ENCODE measurements at places on chromosomes 13 and 19. TPM values are rescaled to one million over a fixed set of nuclear protein-coding genes. Genes with fewer than 3 reads are reported as not detected.

DNA sequence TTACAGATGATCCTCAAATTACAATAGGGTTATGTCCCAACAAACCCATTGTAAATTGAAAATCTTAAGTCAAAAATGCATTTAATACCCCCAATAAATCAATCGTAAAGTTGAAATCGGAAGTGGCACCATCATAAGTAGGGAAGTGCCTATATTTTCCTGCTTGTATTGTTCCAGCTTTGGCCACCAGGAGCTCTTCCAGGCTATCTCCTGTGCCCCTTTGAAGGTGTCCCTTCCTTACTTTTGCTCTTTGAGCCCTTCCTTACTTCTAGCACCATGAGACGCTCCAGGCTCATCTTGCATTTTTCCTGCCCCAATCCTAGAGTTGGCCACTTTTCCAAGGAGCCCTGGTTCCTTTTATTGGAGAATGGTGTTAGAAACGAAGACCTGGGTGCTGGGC lies 163.0 kb upstream of the TSC22D1 start:
- DNase-seq = no peak

DNA sequence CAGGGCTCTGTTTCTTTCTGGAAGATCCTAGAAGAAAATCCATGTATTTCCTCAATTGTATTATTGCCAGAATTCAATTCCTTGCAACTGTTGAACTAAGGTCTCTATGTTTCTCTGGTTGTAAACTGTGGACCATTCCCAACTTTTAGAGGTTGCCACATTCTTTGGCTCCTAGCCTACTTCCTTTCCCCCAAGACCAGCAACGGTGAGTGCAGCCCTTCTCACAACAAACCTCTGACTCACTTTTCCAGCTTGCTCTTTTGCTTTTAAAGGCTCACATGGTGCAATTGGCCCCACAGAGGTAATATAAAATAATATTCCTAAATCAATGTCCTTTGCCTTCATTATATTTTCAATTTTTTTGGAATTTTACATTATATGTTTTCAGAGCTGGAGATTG lies 371.3 kb downstream of the SLITRK5 start:
- DNase-seq = no peak

PSG1 gene
- not detected for polyA plus RNA-seq

SMIM44 gene
- polyA plus RNA-seq = not detected

TMEM255B gene
- 7.8 TPM for polyA plus RNA-seq

DNA sequence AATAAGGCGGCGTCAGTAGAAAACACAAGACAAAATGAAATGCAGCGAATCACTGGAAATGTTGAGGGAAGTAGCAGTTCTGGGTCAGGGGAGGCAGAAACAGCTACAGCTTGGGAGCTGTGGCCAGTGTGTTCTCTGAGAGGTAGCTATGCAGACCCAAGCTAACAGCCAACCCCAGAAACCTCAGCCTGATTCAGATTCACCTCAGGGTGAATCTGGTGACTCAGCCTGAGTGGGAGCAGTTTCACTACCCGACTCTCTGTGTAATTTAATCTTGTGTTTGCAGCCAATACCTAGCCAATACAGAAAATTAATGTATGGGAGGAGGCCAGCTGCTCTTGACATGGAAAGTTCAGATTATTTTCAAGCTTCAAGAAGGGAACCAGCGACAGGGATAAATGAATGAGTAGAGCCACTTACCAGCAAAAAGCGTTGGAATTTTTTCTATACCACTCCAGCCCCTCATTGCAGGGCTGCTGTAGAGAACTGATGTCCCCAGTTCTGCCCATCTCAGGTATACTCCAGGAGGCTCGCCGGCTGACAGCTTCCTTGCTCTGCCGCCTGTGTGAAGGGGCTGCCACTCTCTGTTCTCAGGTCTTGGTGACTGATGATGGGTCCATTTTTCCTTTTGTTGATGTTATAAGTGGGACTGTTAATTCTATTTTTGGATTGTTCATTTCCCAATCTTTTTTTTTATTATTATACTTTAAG lies 8.9 kb downstream of the IGFL3 start:
- no peak for DNase-seq

DNA sequence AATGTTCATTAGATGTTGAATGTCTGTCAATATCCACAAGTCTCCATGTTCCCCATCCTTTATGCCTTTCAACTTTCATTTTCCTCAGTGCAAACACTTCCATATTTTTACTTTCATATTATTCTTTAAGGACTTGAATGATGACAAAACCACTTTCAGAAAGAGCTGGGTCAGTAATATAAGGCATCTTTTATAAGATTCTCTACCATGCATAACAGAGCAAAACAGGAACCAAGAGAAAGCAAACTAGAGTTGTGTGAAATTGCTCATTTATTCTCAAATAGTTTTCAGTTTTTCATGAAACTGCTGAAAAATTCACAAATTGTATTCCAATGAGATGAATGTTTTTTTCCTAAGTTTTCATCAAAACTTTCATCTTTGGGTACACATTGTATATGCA lies 1247.6 kb downstream of the PCDH17 start:
- DNase-seq = no peak

DNA sequence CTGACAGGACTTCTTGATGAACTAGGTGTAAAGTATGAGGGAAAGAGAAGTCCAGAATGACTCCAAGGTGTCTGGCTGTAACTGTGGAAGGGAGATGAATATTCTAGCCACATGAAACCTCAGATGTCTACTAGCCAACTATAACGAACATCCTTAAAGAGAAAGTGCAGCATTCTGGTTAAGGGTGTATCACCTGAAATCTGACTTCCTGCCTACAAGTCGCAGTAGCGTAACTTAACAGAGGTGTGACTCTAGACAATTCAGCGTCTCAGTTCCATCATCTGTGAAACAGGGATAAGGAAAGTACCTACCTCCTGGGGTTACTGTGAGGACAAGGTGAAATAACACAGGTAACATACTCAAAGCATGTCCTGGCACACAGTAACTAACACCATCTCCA lies 145.7 kb upstream of the FBXL3 start:
- no peak for DNase-seq

KLK12 gene
- not detected for polyA plus RNA-seq

GRCh38 chr19:1243768-1244692 lies 2.5 kb downstream of the ATP5F1D start:
- peak; percentile 83 for DNase-seq

- DNase-seq = no peak
Observed at GRCh38 chr19:7349961-7350711, 1.4 kb downstream of the ARHGEF18 start.

Measured in hindlimb muscle (tissue), 1 donor.